ENCODE measurements at places on chromosomes 5 and 9.

DNA sequence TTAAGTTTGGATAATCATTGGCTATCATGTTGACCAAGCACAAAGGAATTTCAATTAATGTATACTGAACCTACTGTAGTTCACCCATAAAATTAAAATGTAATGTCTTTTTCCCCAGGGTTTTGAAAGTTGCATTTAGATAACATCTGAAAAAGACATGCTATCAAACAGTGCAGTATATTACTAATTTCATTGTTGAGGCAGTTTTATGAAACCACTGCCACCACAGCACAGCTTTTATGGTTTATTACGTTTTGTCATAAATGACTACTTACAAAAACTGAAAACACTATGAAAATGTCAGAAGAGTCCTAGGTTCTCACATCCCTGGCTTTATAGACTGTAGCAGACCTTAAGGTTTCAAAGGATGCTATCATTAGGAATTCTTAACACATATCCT is 32.0 kb upstream of the HAPLN1 start:
- DNase-seq: no peak

DNA sequence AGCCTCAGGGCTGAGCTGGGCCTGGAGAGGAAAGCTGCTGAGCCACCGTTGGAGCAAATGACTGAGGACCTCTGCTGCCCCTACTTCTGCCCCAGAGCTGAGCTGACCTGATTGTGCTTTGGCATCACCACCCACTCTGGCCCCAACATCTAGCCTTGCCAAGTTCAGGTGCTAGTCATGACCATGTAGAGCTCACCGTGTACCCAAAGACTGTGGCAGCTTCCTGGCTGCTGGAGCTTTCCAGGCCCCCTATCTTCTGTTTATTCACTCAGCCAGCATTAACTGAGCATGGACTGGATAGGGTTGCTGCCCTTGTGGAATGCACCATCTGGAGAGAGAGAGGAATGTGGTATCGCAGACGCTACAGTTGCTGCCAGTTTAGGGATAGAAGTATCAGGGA is 49.1 kb downstream of the JADE2 start:
- DNase-seq: no peak

DNA sequence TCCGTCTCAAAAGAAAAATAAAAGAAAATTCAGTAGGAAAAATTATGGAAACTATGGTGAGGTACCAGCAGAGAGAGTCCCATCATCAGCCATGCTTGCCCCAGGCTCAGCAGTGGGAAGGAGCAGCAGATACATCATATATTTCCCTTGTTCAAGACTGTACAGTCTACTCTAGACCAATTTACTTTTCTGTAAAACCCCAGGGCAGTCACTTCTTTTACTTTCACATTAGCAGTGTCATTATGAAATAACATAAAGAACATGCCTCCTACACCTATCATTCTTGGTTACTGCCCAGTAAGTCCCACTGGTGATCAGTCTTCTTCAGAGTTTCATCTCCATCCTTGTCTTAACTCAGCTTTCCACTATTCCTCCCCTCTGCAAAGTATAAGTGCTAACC is 1145.0 kb downstream of the MAT2B start:
- no peak for DNase-seq

- no peak for DNase-seq
These were observed 142.1 kb upstream of the ADAMTSL1 start for GRCh38 chr9:18331808-18332209.

GRCh38 chr5:142017832-142018427 is 5.1 kb upstream of the GNPDA1 start:
- DNase-seq: no peak

DNA sequence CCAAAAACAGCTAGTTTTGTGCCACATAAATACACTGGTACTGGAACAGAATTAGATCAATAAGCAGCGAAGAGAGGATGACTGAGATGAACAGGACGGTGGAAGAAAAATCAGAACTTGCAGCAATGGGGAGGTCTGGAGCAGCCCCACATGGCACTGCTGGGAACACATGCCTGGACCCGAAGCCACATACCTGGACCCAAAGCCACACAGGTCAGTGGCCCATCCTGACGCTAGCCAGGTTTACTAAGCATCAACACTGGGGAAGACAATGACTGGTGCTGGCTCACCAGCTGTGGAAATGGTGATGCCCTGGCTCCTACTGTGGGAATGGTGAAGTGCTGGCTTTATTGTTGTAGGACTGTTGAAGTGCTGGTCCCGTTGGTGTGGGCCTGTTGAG is 139.7 kb upstream of the IRX4 start:
- no peak for DNase-seq

- no peak for DNase-seq
These were observed 35.1 kb upstream of the DAB2 start for GRCh38 chr5:39459907-39460306.
